Epithelial cell of proximal tubule (primary cell): ENCODE measurements at places on chromosomes 5 and 9. TPM values are rescaled to one million over a fixed set of nuclear protein-coding genes. Genes with fewer than 3 reads are reported as not detected.

The LRRC19 gene
- total RNA-seq, result not detected in 2 replicates

The IL7R gene
- 0.12 and 1.6 TPM in 2 replicates for total RNA-seq

The IL5 gene
- total RNA-seq, result not detected in 2 replicates

The SNCAIP gene
- 1.1 and 1.8 TPM in 2 replicates for total RNA-seq

The CDKN2A gene
- total RNA-seq, result 22.4 and 47.7 TPM in 2 replicates

- DNase-seq, result no peak
Observed at GRCh38 chr5:87825583-87825982, 412.9 kb upstream of the CCNH start.

GRCh38 chr9:35487081-35487480 is 2.8 kb upstream of the RUSC2 start:
- no peak for DNase-seq

GRCh38 chr9:104506565-104506964 is 2.5 kb downstream of the OR13F1 start:
- DNase-seq, result no peak

DNA sequence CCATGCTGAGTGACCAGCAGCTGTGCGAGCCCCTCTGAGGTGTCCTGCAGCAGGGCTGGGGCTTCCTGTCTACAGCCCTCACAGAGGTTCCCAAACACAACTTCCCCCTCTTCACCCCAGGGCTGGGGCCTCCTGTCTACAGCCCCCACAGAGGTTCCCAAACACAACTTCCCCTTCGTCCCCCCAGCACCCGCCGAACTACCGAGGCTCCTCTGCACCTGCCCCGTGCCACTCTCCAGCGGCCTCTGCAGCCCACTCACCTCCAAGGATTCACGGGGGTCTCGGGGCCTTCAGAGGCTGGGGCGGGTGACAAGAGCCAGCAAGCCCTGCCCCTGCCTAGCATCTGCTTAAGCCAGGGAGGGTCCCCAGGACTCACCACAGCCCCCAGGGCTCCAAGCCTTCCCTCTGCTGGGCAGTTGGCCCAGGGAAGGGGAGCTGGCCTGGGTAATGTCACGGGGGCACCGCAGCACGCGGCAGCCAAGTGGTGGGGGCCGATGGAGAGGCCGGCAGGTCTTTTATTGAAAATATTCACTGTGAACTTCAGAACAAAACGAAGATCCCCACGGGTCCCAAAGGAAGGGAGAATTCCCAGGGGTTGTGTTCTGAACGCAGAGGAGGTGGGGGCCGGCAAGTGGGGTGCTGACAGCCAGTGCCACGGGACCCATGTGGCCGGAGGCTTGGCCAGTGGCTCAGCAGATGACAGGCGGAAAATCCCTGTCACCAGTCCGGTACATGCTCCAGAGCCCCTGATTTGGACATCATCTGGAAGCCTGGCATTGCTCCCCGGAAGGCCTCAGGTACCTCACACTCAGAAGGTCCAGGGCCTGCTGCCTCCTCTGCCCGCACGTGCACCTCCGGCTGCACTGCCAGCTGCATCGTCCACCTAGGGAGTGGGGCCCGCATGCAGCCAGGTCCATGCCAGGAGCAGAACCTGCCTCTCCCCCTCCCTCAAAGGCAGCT is 125.3 kb downstream of the ADAMTS2 start:
- DNase-seq, result no peak

DNA sequence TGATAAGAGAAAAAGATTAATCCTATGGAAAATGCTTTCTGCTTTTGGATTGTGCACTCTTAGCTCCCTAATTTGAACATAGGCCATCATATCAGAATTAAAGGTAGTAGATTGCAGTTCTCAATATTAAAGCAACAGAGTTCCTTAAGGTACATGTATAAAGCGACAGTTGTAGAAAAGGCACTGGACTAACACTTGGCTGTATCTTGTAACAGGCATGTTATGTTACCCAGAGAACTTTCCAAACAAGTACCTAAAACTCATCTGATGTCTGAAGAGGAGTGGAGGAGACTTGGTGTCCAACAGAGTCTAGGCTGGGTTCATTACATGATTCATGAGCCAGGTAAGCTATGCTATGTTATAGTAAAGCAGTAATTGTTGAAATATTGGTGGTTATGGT is 3.3 kb upstream of the SECISBP2 start:
- no peak for DNase-seq

DNA sequence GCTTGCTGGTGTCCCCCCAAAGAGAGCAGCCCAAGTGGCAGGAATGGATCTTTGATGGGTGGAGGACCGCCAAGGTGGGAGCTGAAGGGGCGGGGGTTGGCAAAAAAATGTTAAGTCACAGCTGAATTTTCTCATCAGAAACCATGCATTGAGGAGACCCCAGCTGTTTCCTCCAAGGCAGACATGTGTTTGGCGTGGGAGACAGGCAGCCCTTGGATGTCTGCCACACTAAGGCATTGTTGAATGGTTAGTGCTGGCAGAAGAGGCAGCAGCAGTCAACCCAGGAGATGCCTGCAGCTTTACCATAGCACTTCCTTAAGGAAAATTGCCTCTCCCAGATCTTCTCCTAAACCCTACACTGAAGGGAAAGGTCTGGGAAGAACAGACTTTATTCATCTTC is 394.9 kb upstream of the CD180 start:
- DNase-seq, result no peak

DNA sequence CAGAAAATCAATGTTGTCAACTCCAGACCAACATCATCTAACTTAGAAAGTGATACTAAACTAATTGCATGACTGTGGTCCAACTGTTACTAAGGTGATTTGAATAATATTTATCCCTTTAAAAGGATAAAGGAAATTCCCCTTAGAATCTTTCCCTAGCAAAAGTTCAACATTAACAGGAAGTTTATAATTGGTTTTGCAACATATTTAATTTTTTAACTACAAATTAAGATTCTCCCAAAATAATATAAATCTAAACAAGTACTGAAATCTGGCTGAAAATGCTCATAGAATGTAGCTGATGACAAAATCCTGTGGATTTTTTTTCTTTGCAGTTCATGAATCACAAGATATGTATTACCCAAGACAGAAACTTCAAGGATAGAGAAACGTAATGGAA is 151.4 kb downstream of the LPAR1 start:
- peak; percentile 10 for DNase-seq

DNA sequence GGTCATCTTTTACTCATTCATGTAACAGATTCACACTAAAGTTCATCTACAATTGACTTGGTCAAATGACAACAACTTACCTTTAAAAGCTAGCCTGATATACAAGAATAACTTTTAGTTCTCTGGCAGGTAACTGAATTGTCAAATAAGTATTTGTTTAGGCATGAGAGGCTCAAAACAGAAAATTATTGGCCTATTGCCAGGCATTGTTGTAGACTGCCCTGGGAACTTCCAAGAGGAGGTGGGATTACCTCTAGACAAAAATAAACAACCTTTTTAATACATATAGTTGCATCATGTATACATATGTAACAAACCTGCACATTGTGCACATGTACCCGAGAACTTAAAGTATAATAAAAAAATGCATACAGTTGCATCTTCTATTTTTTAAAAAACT is 18.2 kb upstream of the SLCO4C1 start:
- no peak for DNase-seq

DNA sequence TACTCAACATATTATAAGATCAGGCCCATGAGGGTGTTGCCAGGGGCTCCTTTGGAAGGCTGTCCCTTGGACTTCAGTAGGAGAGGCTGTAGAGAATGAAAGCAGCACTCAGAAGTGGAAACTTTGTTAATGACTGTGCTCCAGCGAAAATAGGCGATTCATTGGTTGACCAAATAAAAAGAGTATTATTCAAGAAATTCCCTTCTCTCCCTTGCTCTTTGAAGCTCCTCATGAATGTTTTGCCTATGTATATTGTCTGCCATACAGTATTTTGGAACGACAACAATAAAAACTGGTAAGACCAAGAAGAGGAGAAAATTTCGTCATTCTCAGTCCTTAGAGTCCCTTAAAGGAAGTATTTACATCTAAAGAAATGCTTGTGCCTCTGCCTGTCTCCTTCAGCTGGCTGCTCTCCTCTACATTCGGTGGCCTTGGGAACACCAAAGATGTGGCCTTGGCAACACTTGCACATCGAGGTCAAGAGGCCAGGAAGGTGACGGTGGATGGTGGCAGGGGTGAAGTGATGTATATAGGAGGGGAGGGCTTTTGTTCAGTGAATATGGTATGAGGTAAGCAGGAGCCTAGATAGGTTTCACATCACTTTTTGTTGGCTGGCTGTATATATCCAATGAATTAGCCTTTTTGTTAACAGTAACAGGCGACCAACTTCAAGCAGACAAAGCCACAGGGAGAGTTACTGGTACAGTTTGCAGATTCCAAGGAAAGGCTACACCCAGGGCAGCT is 95.0 kb upstream of the ACTBL2 start:
- no peak for DNase-seq

- no peak for DNase-seq
Observed at GRCh38 chr5:136639616-136640015, 274.3 kb upstream of the TRPC7 start.

DNA sequence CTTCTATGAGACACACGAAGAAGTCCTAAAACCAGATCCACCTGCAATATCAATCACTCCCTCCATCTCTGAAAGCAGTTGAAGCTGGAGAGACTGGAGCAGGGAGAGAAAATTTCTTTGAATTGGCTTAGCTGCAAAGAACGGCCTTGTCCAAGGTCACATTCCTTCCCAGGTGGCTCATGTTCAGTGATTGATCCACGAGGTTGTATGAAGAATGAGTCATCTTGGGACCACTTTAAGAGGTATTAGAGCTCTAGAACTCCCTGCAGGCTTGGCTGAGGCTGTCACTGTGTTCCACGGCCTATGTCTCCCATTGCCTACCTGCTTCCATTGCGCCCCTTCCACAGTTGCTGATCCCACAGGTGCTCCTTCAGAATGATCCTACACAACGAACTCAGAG is 68.2 kb downstream of the HMHB1 start:
- no peak for DNase-seq

DNA sequence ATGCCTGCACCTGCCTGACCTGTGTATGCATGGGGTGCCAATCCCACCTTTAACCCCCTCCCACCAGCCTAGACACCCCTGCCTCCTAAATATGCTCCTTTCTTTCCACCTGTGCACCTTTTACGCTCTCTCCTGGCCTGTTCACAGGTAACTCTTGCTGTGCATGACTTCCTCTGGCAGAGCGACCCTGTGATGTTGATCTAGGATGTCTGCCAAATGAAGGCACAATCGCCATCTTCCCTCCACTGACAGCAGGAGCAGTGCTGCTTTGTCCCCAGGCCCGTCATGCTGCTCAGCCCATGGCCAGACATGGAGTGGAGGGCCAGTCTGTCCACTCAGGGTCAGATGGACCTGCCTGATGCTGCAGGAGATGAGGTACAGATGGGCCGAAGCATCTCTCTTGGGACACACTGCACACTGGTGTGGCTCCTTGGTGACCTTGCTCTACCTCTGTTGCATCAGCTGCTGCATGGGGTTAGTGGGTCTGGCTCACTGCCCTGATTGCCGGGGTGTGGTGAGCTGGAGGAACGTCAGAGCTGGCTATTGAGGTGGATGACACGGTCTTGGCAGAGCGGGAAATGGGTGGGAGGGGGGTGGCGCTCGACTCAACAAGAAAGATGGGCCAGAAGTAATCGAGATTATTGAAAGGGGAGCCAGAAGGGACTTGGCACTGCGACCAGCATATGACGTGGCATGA is 101.7 kb upstream of the PITX1 start:
- DNase-seq, result no peak

- DNase-seq, result peak; percentile 29
Observed at GRCh38 chr5:175202463-175203068, 241.4 kb downstream of the DRD1 start.
